ENCODE measurements at places on chromosomes 12 and 14. TPM values are rescaled to one million over a fixed set of nuclear protein-coding genes. Genes with fewer than 3 reads are reported as not detected.

Gene EGLN3
- 18.4 TPM for polyA plus RNA-seq

DNA sequence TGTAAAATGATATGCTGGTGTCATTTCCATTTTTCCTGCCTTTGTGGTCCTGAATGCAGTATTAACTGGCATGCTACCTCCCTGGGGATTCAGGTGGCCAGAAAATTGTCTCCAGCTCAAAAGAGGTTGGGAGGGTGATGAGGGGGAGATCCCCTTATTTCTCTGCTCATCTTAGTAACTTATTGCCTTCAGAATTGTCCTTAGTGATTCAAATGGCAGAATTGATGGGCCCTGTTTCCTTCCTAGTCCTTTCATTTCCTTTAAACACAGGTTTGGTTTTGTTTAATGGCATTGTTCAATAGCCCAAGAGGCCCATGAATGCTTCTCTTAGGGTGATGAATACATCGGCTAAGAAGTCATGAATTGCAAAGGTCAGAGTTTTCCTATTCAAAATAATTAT, 207.0 kb downstream of the SLC41A2 start:
- no peak for DNase-seq

Gene OGFOD2
- 13.4 TPM for polyA plus RNA-seq

GRCh38 chr12:90909069-90909770, 45.8 kb downstream of the CCER1 start:
- no peak for DNase-seq

- no peak for DNase-seq
These were observed 83.7 kb downstream of the NINJ2 start for GRCh38 chr12:579420-580110.

GRCh38 chr14:99784508-99784907, 8.7 kb upstream of the EML1 start:
- no peak for DNase-seq

Gene GPR135
- 3.2 TPM for polyA plus RNA-seq

Gene IL26
- not detected for polyA plus RNA-seq

Gene PPFIA2
- polyA plus RNA-seq = 4.6 TPM

DNA sequence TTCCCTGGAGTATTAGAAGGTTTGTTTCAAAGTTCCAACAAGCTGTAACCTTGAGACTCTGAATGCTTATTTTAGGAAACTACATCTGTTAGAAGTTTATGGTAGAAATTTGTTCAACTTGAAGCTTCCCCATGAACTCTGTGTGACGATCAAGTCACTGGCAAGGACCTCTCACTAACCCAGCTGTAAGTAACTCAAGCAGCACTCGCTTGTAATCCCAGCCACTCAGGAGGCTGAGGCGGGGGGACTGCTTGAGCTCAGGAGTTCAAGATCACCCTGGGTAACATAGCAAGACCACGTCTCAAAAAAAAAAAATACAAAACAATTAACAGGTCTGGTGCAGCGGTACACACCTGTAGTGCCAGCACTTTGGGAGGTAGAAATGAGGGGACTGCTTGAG, 25.6 kb downstream of the TESC start:
- no peak for DNase-seq

Gene RBP5
- 50.9 TPM for polyA plus RNA-seq

- DNase-seq = no peak
These were observed 1077.6 kb downstream of the GALC start for GRCh38 chr14:86915406-86915805.

DNA sequence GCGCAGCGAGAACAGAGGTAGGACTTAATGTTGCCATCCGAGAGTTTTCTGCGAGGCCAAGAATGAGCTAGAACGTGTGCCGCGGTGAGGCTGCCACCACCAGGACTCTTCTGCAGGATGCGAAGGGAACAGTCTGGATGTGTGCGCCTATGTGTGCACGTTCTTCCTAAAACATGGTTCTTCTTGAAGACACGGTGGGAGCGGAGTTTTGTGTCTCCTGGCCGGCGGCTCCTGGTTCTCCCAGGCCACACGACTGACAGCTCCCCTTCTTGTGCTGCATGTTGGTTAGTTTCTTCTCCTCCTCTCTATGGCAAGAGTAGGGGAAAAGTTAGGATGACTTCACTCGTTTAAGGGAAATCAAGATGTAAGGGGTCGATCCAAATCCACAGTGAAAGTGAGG, 56.2 kb upstream of the CORO1C start:
- no peak for DNase-seq

Gene ACSS3
- polyA plus RNA-seq = 21.2 TPM

- DNase-seq = no peak
These were observed 11.8 kb downstream of the TMEM179 start for GRCh38 chr14:104592785-104593184.

DNA sequence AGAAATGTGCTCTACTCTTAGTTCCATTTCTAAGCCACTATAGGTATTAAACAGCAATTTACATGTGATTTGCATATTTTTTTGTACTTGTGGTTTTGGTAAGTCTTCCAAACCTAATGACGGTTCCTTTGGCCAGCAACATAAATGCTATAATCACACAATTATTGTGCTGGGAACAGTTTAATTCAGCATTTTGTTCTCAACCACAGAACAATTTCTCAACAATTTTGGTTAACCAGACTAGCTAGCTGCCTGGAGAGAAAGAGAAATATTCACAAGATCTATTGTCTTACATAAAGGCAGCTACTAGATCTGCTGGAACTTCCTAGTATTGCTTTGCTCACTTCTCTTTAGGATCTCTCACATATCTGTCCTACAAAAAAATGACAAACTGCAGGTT, 265.3 kb downstream of the SOX5 start:
- no peak for DNase-seq

DNA sequence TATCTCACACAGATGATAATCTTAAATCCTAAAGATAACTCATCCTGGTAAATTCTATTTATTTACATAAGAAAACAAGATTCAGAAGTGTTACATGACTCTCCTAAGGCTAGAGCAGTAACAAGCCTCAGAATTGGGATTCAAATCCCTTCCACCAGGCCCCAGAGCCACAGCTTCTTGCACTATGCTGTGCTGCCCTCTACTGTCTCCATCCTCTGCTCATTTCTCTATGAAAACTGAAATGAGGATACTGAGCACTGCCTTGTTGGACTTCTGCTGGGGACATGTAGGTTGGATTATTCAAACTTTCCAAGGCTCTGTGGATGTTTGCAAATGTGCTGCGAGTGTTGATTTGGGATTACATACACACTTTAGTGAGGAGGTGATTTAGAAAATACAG, 23.5 kb upstream of the C12orf50 start:
- no peak for DNase-seq

- DNase-seq = no peak
These were observed 538.9 kb upstream of the FLRT2 start for GRCh38 chr14:84991021-84991420.

GRCh38 chr14:74018174-74018585, 908 bp downstream of the ENTPD5 start:
- DNase-seq = no peak

DNA sequence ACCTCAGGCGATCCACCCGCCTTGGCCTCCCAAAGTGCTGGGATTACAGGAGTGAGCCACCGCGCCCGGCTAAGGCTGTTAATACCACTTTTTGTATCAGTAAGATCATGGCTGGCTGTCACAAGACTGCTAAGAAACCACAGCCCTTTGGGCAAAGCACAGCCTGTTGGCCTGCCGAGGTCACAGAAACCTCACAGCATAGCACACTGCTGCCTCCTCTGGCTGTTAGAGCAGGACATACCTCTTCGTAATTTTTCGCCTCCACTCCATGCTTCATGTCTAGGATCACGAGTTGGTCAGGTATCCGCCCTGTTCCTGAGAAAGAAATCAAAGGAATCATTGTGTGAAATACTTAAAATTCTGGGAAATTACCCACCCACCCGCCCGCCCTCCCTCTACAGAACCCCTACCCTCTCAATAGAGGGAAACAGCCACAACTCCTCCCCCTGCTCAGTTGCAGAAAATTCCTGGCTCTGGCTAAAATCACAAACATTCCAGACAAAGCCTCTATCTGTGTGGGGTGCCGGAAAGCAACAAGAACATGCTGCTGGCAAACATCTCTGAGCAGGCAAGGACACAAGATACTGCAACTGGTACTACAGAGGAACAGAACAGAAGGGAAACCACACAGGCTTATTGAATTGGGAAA, 20.7 kb upstream of the NEK9 start:
- DNase-seq = no peak

- DNase-seq = no peak
These were observed 68.2 kb upstream of the FOXN3 start for GRCh38 chr14:89485264-89485663.

DNA sequence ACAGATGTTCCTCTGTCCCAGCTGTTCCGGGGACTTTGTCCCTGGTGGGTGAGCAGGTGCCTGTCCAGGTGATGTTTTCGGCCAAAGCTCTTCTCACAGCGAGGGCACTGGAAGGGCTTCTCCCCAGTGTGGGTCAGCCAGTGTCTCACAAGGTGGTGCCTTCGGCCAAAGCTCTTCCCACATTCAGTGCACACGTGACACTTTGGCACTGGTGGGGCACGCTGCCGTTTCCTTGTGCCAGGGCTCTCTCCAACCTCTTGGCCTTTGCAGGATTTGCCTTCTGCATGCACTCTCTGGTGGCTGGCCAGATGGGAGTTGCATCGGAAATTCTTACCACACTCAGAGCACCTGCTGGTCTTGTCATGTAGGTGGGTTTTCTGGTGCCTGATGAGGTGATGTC, 7.7 kb downstream of the ZNF641 start:
- no peak for DNase-seq

DNA sequence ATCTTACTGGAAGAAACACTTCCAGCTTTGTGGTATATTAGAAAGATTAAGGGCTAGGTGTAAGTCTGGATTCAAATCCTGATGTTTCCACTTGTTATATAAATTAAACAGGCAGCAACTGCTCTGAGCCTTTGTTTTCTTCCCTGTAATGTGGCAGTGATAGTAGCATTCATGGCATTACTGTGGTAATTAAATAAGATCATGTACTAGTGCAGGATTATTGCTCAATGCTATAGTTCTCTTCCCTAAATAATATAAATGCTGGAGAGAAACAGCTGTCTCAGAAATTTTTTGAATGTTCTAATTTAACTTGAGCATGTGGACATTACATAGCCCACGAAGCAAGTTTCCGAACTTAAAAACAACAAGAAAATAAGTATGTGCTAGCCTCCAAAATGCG, 5.4 kb downstream of the TMEM117 start:
- no peak for DNase-seq

- DNase-seq = no peak
These were observed 17.9 kb upstream of the MGST1 start for GRCh38 chr12:16329594-16329993.

Gene GPR84
- polyA plus RNA-seq = 0.14 TPM

- DNase-seq = peak; percentile 67
These were observed 282.1 kb downstream of the RPS29 start for GRCh38 chr14:49303946-49304516.

DNA sequence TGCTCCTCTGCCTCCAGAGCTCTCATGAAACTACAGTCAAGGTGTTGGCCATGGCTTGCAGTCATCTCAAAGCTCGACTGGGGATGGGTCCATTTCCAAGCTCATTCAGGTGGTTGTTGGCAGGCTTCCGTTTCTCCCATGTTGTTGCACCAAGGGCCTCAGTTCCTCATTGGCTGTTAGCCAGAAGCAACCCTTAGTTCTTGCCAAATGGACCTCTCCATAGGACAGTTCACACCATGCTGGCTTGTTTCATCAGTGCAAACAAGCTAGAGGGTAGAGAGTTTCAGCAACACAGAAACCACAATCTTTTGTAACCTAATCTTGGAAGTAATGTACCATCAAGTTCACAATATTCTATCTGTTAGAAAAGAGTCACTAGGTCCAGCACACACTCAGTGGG, 22.7 kb upstream of the PPM1A start:
- DNase-seq = no peak

DNA sequence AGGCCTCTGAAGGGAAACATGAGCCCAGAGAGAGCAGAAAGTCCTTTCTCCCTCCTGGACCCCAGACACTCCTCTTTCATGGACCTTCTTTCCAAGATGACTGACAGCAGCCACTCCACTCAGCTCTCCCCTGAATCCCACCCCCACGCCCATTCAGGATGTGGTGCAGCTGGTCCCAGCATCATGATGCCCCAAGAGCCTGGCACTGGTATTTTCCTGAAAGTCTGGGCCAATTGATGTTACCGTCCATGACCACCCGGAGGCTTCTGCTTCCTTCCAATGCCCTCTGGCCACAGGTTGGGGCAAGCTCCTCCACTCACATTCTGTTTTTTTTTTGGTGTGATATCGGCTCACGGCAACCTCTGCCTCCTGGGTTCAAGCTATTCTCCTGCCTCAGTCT, 112.6 kb downstream of the CALM1 start:
- DNase-seq = no peak

Gene SCNN1A
- 70.4 TPM for polyA plus RNA-seq

Gene STXBP6
- 9.4 TPM for polyA plus RNA-seq

DNA sequence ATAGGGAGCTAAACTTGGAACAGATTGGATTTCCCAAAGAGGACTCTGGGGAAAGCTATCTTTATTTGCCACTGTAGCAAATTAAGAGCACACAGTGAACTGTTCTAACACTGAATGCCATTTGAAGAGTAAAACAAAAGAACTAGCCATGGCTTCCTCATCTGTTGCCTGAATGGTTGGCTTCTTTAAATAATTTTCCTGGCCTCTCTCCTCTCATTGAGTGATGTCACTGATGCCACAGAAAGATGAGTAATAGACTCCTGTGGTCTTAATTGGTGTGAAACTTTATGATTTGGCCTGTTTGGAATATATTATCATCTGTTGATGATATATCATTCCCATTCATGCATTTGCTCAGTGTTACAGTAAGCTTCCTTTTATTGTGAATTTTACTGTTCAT, 42.5 kb downstream of the WDR20 start:
- no peak for DNase-seq

DNA sequence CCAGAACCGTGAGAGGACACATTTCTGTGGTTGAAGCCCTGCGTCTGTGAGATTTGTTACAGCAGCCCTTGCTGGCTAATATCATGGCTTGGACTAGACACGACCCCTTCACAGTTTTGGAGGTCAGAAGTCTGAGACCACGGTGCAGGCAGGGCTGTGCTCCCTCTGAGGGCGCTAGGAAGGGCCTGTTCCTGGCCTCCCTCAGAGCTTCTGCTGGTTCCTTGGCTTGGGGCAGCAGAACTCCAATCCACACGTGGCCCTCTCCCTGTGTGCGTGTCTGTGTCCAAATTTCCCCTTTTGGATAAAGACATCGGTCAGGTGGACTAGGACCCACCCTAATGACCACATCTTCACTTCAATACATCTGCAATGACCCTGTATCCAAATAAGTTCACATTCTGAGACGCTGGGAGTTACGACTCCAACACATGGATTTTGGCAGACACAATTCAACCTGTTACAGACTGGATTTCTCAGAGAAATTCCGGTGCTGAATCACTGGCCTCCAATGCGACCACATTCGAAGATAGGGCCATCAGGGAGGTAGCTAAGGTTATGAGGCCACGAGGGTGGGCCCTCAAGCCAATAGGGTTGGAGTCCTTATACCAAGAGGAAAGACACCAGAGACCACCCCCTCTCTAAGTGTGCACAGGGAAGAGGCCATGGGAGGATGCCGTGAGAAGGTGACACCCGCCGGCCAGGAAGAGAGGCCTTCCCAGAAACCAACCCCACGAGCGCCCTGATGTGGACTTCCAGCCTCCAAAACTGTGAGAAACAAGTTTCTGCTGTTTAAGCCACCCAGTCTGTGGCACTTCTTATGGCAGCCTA, 43.6 kb upstream of the PPP2R5C start:
- DNase-seq = no peak

- no peak for DNase-seq
These were observed 188.5 kb upstream of the PRMT8 start for GRCh38 chr12:3302401-3303041.

Data from right renal cortex interstitium (tissue), 3 donors.